Stimulated activated CD4-positive, alpha-beta T cell treated with anti-CD3 and anti-CD28 coated beads, Interleukin-4, amount 100 ng/mL, for 24 hours (primary cell): ENCODE measurements at places on chromosomes 7 and 10.

GRCh38 chr7:73920406-73921134 is 59.6 kb downstream of the TMEM270 start:
- DNase-seq: no peak

DNA sequence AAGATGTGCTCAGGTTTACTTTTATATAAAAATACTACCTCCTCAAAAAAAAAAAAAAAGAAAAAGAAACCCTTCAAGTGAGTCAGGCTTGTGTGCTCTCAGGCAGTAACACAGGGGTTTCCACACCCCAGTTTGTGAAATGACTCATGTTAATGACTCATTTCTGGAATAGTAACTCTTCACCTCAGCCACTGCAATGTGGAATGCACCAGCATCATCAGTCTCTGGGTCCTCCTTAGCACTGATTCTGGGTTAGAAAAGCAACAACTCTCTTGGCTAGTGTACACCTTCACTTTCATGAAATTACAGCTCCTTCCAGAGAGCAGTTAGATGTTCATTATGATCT is 110.6 kb downstream of the EMX2 start:
- peak; percentile 48 for DNase-seq

- no peak for DNase-seq
Measured at GRCh38 chr7:79930604-79931003, 204.0 kb upstream of the GNAI1 start.

DNA sequence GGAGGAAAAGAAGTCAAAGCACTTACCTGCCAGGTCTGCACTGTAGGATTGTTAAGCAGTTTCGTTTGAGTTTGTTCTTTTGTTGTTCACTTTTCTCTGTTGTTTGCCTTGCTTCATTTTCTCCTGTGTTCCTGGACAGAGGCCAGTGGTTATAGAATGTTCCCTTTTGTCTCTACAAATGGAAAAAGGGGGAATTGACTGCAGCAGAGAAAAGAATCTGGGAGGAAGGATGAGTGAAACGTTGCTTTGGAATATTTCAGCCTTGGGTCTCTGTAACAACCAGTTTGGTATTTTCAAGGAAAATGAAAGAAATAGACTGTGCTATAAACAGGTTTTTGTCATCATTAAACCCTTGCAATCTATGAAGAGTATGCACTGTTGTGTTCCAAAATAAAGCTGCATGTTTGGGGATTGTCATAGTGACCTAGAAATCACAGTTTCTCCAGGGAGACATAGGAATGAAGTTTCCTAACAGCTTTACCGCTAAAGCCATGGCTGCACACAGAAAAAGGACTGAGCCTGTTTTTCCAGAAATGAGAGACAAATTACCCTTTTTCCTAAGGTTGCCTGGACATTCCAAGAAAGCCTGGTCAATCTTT is 60.8 kb upstream of the HABP2 start:
- DNase-seq: no peak

- no peak for DNase-seq
Measured at GRCh38 chr10:32408690-32409089, 37.2 kb upstream of the CCDC7 start.

DNA sequence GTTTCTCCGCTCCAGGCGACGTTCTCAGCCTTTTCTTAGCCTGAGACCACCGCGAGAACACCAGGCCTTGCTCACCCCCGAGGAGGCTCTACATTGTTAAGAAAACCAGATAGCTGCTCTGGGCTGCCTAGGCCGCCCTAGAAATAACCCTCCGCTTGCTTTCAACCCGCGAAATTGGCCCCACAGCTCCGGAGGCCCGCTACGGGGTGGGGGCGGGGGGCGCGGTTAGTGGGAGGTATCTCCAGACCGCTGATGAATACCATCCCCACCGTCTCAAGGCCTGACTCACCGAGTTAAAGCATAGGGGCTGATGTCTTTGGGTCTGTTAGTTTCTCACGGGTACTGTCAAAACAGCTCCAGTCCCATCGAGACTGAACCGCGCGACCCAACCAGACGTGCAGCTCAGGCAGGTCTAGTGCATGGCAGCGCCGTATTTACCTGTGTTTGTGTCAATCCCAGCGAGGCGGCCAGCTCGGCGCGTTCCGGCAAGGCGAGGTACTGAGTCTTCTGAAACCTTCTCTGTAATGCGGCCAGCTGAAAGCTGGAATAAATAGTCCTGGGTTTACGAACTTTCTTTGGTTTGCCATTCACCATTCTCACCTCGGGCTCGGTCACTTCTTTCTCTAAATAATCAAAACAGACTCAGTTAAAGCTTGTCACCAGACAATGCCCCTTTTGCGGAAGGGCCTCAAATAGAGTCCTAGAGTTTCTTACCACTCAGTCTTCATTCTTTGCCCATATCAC is 2.7 kb downstream of the DLX5 start:
- no peak for DNase-seq

DNA sequence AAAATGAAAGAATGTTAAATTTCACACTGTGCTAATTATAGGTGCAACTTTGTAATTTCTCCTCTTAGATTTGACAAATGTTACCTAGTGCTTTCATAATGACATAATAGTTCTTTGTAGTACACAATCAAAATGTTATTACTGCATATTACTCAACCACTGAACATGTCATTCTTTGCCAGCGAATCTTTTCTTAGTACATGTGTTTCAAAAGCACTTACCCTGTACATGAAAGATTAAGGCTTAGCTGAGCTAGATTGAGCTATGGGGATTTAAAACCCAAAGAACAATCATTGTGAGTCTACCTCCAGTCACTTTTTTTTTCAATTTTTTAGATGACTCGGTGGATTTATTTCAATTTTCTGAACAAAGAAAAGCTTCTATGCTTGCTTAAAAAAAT is 123.5 kb upstream of the FERD3L start:
- DNase-seq: no peak

DNA sequence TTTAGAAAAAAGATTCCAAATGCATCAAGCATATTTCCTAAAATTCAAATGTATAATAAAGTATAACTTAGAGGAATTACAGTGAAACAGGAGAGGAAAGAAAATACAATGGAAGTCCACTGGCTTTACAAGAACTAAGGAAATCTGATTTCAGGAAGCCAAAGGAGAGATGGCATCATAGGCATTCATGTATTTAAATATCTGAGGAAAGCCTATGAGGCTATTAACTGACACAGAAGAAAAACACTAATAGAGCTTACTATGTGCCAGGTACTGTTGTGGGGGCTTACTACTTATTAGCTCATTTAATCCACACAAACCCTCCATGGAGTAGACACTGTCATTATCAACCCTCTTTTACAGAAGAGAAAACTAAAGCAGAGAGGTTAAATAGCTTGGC is 92.2 kb downstream of the SRPK2 start:
- no peak for DNase-seq

GRCh38 chr7:129617652-129618051 is 6.1 kb downstream of the NRF1 start:
- no peak for DNase-seq

GRCh38 chr7:95357623-95358022 is 33.3 kb upstream of the PON1 start:
- DNase-seq: no peak

GRCh38 chr7:42432644-42433043 is 195.6 kb upstream of the GLI3 start:
- DNase-seq: no peak

DNA sequence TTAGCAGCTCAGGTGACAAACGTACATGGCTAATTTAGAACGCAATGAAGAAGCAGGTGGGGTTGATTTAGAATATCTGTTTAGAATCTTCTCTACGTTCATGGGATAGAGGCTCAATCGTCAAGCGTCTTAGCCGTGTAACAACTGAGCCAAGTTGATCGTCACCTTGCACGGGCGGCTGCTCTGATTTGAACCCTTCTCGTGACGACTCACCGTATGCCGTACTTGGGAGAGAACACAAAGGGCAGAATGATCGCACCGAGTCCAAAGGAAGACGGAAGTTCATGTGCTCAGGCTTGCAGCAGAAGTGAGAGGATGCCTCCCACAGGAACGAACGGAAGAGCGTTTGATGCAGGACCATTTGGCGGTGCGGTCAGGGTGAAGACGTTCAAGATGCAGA is 108.3 kb upstream of the TCERG1L start:
- no peak for DNase-seq

DNA sequence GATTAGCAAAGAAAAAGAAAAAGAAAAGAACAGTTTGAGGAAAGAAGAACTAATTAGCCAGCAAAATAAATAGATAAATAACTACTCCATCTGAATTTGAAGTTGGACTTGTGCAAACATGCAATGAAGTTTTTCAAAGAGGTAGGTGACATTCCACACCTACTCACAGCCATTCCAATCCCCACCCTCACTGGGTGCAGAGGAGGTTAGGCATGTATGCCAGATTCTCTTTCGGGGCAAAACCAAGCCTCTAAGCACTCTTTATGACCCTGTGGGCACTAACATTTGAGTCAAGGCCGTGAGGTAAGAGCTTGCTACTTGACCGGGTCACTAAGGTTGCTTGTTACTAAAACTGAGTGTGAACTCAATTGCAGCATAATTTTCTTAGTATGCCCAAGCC is 108.4 kb upstream of the SEMA3A start:
- DNase-seq: no peak

- DNase-seq: no peak
Measured at GRCh38 chr7:100687751-100688300, 6.2 kb downstream of the GIGYF1 start.

GRCh38 chr7:15560968-15561367 is 847 bp downstream of the AGMO start:
- DNase-seq: no peak

GRCh38 chr7:53119514-53119941 is 84.1 kb downstream of the POM121L12 start:
- DNase-seq: no peak

- no peak for DNase-seq
Measured at GRCh38 chr7:42947521-42947920, 15.3 kb downstream of the MRPL32 start.

DNA sequence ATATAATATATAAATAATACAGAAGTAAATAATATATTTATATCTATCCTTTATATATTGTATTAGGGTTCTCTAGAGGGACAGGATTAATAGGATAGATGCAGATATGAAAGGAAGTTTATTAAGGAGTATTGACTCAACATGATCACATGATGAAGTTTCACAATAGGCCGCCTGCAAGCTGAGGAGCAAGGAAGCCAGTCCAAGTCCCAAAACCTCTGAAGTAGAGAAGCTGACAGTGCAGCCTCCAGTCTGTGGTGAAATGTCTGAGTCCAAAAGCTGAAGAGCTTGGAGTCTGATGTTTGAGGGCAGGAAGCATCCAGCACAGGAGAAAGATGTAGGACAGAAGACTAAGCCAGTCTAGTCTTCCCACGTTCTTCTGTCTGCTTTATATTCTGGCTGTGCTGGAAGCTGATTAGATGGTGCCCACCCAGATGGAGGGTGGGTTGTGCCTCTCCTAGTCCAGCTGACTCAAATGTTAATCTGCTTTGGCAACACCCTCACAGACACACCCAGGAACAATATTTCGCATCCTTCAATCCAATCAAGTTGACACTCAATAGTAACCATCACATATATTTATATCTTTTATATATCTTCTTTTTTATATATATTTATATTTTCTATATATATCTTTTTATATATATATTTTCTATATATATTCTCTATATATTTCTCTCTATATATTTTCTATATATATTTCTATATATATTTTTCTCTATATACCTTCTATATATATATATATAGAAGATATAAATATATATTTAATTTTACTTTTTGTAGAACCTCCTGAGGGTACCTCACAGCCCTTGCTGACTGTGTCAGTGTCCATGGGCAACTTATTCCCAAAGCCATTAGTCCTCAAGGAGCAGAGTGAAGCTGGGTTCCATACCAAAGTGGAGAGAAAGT is 24.6 kb upstream of the AKR1B10 start:
- no peak for DNase-seq

GRCh38 chr10:89792187-89792586 is 90.8 kb downstream of the KIF20B start:
- DNase-seq: no peak

GRCh38 chr7:156781972-156782371 is 111.0 kb downstream of the LMBR1 start:
- DNase-seq: no peak

GRCh38 chr10:16020836-16021235 is 160.5 kb upstream of the MINDY3 start:
- no peak for DNase-seq

- DNase-seq: peak; percentile 4
Measured at GRCh38 chr7:7416031-7416858, 119.4 kb downstream of the COL28A1 start.

DNA sequence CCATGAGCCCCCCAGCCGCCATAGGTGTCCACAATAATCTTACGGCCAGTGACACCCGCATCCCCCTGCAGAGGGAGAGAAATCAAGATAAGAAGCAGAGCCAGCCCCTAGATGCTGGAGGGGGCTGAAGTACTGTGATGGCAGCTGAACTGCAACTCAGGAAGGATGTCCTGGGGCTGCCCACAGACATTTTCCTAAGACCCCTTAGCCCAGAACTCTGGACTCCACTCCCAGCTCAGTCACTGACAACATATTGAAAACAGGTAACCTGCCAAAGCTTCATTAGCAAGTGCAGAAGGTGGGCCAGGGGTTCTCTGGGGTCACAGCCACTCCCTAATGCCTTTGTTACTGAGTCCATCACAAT is 14.3 kb downstream of the MAT1A start:
- DNase-seq: no peak

DNA sequence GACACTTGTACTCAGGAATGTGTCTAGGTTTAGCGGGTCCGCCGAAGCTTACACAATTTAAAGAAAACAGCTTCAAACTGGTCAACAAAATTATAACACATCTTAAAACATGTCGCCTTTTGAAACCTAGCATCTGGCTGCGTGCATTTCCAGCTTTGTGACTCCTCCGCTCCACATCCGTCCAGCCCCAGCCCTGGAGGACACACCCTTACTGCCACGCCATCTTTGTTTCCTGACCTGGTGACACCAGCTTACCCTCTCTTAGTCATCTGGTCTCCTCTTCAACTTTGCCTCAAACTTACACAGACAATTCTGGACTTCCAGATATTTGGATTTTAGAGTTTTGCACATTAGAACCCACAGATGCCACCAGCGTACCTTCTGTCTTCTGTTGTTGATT is 198.7 kb upstream of the VSTM2A start:
- DNase-seq: no peak

DNA sequence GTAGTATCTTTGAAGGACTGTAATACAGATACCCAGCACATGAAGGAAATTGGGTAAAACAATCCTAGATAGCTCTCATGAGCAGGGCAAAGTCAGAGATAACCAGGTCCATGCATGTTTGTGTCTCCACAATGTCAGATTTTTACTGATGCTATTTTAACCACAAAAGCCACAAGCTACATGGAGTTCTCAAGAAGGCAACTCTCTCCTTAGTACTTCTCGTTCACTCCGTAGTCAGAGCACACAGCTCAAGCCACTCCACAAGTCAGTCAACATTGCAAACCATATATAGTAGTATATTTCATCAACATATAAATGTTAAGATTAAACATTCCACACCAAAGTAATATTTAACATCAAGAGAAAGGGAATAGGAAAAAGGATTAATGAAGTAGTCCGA is 98.0 kb upstream of the PIK3CG start:
- DNase-seq: no peak
